ENCODE measurements at places on chromosomes 6 and 20.
A peak's percentile ranks its signal among the peaks of the same experiment; 100 is the strongest.

DNA sequence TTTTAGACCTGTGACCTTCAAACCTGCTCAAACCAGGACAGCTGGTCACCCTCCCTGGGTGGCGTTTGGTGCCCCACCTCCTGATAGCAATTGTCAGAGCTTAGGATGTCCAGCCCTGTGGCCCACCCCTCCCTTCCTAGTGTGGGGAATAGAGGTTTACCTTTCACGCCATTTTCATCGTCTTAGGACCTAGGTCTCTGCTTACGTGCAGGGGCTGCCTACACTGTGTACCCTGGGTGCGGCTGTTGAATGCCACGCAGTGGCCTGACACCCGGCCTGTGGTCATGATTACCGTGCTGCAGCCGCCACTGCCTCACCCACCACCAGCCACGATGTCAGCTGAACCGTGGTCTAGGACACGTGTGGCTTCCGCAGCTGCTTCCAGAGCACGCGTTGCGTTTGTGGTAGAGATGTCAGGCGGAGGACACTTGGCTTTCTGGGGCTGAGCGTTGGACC is 157.3 kb downstream of the DTNBP1 start:
- DNase-seq: no peak

GRCh38 chr6:7904654-7905319 is 5.8 kb downstream of the TXNDC5 start:
- no peak for DNase-seq

- no peak for DNase-seq
These were observed 188.0 kb downstream of the DLL1 start for GRCh38 chr6:170102582-170103481.

DNA sequence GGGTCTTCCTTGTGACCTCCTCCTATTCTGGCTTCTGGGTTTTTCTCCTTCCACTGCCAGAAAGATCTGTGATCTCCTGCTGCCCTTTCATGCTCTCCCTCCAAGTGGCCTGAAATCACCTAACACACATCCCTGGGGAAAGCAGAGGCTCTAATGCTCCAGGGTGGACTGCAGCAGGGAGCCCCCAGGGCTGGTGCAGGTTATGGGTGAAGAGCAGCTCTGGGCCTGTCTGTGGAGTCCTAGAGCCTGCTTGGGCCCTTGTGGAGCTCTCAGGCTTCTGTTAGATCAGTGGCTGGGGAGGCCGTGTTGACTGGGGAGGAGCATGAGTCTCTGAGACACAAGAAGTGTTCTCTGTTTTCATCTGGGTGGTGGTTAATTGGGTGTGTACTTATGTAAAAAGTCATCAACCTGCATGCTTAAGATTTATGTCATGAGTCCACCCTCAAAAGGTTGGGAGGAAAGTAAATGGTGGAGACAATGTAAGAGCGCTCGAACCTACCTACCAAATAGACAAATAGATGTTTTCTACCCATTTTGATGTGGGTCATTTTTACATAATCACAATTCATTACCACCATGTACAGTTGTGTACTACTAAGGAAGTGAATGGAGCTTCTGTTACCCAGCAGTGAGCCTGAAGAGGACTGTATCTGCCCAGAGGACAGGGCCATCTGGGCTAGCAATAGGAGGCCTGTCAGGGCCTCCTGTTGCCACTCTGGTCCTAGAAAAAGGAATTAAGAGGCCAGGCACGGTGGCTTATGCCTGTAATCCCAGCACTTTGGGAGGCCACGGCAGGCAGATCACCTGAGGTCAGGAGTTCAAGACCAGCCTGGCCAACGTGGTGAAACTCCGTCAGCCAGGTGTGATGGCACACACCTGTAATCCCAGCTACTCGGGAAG is 32.0 kb upstream of the RNF8 start:
- no peak for DNase-seq

DNA sequence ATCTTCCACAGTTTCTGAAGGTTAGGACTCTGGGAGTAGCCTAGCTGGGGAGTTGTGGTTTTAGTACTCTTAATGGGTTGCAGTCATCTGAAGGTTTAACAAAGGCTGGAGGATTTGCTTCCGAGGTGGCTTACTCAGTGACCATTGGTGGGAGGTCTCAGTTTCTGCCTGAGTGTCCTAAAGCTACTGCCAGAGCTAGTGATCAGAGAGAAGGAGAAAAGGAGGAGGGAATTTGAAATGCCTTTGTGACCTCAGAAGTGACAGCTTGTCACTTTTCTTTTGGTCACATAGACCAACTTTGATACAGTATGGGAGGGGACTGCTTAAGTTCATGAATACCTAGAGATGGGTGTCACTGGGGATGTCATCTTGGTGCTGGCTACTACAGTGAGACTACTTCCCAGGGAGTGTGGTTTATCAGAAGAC is 41.3 kb downstream of the NCOA3 start:
- no peak for DNase-seq

GRCh38 chr6:7136859-7137334 is 29.1 kb downstream of the RREB1 start:
- no peak for DNase-seq

DNA sequence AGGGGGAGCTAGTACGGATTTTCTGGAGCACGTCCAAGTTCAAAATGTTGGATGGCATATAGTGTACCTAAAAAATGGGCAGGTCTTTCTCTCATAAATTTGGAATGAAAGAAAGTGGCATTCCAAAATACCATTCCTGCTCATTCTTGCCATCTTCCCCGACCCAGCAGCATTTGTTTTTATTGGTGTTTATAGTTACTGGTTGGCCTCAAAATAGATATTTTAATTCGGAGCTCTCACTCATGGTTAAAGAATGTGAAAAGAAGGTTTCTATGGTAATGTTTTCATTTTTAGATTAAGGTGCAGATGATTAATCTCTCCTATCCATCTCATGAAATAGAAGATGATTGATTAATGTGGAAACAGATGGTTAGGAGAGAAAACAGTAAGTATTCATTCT is 204.5 kb downstream of the HIVEP2 start:
- DNase-seq: no peak

GRCh38 chr6:90712114-90712513 is 125.2 kb upstream of the MAP3K7 start:
- DNase-seq: no peak

DNA sequence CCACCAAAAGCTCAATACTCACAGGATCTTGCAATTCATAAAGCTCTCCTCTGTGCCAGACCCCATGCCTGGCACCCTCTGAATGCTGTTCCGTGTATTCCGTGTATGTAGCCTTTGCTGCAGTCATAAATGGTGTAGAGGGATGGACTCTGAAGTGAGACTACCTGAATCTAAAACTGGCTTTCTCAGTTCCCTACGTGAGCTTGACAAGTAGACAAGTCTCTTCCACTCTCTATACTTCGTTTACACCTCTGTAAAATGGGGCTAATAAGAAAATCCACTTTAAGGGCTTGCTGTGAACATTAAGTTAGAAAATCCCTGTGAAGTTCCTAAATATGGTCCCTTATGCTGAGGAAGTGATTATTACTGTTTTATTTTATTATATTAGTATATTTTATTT is 31.5 kb downstream of the PPP1R16B start:
- no peak for DNase-seq

DNA sequence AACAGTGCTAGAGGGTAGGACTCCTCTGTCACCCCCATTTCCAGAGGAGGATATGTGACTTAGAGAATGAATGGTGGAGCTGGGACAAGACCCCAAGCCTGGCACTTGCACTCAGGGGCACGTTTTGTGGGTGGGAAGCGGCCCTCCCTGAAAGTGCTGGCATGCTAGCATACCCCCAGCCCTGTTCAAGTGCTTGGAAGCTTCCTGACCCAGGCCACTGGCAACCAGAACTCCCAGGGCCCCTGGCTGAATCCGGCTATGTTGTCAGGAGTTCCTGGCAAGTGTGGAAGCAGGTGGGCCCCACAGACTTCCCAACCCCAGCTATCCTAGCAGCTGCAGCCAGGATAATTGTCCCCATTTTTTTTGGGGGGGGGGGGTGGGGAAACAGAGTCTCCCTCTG is 35.6 kb upstream of the TGM2 start:
- no peak for DNase-seq

GRCh38 chr20:20002101-20002998 is 14.8 kb upstream of the NAA20 start:
- DNase-seq: no peak

GRCh38 chr6:6333501-6333900 is 13.0 kb upstream of the F13A1 start:
- no peak for DNase-seq

DNA sequence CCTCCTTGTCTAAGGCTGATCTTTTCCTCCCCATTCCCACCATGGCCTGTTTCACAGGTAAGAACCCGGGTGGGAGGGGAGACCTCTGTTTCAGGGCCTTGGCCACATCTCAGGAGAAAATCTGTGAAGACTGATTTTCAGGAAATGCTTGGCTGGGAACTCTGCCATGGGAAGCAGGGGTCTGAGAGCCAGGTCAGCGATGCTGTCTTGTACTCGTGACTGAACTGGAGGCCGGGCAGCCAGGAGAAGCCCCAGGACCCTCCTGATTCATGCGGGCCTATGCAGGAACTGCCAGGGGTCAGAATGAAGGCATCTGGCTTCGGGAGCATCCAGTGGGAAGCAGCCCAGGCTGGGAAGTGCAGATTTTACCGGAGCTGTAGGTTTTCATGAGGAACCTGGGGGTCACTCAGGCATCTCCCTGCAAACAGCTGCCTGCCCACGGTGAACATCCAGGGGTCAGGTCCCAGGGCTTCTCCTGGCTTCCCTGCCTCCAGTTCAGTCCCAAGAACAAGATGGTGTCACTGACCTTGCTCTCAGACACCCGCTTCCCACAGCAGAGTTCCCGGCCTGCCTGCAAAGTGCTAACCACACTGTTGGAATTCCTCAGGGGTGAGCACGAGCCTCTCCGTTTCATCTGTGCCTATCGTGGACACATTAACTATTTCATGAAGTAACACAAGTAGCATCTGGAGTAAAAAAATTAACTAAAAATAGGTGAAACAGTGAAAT is 90.2 kb upstream of the SULF2 start:
- DNase-seq: no peak

DNA sequence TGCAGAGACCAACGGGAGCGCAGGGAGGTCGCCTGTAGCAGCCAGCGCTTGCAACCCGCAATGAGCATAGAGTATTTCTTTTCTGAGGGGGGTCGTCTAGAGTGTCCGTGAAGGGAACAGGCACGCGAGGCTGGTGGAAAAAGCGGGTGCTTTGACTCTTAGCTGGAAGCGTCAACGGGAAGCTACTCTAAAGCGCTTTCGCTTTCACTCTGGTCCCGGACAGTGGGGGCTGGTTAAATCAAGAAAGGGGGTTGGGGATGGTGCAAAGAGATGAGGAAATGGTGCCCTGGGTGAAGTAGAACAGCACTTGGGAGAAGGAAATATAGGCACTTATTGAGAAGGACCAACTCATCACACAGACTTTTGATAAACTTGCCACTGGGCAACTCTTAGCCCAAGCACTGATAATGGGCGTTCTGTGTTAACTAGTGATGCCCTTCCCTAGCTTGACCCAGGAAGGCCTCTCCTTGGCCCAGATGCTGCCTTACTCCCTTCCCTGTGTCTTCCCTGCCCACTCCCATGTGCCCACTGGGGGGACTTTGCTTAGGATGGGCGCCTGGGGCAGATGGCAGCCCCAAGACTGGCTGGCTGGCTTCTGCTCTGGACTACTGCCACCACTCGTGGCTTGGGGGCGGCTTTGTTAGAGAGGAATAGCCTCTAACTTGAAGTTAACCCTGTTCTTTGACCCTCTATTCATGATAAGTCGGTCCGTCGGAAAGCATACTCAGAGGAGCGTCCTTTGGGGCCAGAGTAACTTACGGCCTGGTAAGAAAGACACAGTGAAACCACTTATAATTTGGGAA is 585 bp downstream of the PSMB9 start:
- no peak for DNase-seq

DNA sequence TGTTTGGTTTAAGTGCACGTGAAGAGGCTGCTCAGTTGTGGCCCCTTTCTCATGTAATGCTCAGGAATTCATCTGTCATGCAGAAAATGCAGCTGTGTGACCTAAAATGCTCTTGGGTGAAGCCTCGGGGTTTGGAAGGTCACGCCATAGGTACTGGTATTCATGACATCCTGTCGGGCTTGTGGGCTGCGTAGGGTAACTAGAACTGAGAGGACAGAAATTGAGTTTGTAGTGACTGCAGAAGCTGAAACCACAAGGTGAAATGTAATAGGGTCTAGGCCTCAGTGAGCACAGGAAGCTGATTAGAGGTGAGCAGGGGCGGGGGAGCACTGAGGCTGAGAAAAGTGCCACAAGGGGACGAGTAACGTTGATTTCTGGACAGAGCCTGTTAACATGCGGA is 128.8 kb downstream of the SOBP start:
- DNase-seq: peak; percentile 6

DNA sequence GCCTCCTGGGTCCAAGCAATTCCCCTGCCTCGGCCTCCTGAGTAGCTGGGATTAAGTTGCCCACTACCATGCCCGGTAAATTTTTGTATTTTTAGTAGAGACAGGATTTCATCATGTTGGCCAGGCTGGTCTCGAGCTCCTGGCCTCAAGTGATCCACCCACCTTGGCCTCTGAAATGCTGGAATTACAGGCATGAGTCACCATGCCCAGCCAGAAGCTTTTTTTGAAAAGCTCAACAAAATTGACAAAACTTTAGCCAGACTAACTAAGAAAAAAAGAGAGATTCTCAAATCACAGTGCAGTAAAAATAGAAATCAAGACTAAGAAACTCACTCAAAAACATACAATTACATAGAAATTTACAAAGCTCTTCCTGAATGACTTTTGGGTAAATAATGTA is 420.6 kb downstream of the COL12A1 start:
- no peak for DNase-seq

DNA sequence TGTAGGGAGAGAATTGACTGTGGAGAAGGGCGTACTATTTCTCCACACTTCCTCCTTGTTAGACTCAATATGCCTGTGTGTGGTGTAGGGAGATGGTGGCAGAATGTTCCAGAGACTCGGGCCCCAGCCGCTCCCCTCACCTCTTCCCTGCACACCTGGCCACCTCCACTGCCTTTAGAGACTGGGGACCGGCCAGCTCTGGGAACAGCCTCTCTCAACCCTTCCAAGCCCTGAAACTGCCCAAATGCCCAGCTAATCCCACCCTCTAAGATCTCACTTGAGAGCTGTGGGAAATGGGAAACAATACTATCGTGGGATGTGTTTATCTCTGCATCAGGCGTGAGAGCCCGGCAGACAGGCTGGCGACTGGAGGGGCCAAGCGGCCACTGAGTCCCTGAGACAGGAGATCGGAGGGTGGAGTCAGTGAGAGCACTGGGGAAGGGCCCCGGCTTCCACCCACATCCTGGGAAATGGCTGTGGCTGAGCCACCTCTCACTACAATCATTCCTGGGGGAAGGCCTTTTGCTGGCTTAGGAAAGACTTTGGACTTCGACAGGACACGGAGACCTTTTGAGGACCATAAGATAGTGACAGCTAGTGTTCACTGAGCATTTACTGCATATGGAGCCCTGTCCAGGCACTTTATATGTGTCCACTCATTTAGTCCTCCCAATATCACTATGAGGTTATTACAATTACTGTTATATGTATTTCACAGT is 31.0 kb upstream of the MRPS18A start:
- no peak for DNase-seq

DNA sequence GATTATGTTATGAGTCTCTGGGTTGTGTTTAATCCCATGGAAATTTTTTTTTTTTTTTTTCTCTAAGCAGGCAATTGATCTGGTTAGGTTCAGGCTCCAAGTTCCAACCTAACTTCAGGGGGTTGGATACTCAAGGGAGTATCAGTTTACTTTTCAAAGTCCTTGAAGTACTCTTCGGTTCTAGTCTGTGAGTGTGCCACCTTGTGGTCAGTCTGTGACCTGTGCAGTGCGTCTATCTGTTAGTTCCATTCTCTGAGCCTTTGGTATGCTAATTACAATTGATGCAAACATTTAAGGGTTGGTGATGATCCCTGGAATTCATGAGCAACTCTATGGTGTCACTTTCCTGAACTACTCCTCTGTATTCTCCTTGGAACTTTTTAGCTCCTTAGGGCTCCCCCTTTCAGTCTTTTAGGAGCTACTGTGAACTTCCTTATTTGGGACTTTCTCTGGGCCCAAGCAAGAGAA is 342.0 kb downstream of the SOX4 start:
- no peak for DNase-seq
